ENCODE measurements at places on chromosomes 7 and 10.

GRCh38 chr7:84111842-84112241, 82.7 kb downstream of the SEMA3A start:
- no peak for DNase-seq

- no peak for DNase-seq
Observed at GRCh38 chr10:85643171-85643844, 723.3 kb downstream of the GRID1 start.

GRCh38 chr7:123712619-123713018, 36.2 kb downstream of the WASL start:
- no peak for DNase-seq

DNA sequence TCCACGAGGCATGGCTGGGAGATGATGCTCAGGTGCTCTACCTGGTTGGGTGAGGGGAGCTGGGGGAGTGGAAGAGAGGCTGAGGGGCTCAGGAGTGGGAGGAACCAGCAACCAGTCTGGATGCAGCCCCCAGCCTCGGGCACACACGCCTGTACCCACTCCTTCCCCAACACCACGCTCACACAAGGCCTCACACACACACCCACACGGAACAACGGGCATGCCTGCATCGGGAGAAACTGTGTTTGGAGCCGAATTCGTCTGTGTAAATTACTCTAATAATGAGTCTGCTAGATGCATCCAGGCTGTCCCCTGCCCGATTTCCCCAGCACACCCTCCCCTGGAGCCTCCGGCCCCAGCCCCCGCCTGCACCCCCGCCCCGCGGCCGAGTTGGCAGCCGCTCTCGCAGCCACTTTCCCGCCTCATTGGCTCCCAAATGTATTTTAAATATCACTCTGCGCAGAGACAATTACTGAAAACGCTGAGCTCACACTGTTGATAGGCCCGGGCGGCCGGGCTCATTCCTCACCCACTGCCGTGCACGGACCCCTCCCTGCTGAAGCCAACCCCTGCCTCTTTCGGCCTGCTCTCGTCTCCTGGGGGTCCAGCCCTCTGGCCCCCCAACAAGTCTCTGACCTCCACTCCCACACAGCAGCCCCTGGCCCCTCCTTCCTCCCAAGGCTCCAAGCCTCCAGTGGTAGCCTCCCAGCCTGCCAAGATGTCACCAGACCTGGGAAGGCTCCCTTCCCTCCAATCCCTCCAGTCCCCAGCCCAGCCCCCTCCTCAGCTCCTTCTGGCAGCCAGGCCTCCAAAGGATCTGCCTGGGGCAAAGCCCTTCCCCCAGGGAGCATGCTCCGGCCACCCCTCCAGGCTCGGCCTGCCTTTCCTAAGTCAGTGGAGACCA, 11.1 kb downstream of the H2BK1 start:
- no peak for DNase-seq

DNA sequence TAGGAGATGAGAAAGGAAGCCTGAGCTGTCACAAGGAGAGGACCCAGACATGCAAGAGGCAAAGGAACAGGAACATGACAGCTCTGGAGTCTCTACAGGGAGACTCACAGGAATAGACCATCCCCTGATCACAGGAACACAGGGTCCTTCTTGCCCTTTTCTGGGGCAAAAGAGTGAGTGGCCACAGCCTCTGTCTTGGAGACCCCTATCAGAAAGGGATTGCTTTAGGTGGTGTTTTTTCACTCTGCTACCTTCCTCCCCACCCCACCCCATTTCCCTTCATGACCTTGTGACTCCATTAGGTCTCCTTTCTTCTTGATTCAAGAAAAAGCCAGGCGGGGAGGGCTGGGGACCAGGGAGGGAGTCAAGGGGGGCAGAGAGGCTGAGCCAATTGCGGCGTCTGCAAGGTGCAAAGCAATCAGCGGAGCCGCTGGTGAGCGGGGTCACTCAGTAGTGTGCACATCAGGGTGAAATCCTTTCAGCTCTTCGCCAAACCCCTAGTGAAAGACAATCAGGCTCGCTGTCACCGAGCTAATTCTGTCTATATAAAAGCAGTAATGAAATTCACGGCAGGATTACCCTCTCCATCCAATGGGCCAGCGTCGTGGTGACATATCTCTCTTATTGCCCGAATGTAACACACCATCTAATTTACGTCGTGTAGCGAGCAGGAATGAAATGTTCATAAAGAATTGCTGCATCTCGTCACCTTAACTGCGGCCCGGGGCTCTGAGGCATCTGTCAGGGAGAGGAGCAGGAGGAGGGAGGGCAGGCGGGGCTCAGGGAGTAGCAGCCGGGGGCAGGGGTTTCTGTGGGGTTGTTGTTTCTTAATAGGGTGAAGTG, 31.5 kb upstream of the BTRC start:
- no peak for DNase-seq

DNA sequence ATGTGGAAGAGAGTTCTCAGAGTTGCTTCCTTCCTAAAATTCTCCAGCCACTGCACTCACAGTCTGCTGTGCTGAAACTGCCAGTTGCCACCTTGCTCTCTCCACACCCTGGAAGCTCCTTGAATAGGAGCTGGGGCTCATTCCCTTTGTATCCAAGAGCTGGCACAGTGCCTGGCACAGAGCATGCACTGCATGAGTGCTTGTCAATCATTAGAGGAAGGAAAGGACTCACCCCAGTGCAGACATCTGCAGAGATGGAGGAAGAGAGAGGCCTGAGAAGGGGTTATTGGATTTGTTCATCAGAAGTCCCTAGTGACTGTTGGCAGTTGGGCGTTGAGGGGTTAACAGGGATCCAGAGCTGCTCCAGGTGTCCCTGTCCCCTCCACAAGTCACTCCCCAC, 41.7 kb upstream of the DUSP5 start:
- DNase-seq = no peak

DNA sequence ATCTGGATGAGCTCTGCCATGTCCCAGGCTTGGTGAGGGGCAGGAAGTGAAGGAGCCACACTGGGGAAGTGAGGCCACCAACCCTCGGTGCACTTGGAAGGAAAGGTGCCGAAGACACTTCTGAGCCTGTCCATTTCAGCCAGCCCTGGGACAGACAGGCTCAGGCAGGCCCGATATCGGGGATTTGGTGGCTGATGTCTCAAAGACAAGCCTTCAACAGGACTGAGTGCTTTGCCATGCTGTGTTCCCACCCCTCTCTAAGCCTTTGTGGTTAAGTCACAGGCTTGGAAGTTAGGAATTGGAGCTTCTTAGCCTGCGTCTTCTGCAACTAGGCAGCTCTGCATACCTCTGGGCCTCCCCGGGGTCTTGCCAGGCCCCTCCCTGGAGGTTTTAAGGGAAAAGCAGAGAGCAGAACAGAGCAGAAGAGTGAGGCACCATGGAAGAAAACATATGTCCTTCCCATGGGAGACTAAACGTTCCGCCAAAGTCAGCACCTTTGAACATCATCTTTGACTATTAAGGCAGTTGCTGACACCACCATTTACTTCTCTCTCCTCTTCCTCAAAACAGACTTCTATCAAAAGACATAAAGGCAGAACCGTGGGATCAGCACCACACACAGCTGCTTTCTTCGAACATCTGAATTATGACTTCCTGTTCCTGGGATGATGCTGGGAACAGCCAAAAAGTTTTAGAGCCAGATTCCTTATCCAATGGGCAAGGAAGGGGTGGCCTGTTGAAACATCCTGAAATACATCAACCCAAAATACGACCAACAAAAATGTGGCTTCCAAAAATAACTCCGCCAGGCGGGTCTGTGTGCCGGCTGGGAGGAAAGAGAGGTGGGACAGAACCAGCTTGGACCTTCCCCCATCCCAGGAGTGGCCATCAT, 71.8 kb downstream of the AFAP1L2 start:
- no peak for DNase-seq

GRCh38 chr10:27644307-27644939, 101.2 kb downstream of the MKX start:
- DNase-seq = no peak

Data from dorsolateral prefrontal cortex (tissue), 122 donors.